ENCODE measurements at places on chromosomes 2 and 18.

GRCh38 chr2:60633615-60634014 lies 80.2 kb upstream of the BCL11A start:
- no peak for DNase-seq

- DNase-seq = no peak
These were observed 57.7 kb downstream of the METTL4 start for GRCh38 chr18:2513616-2514015.

DNA sequence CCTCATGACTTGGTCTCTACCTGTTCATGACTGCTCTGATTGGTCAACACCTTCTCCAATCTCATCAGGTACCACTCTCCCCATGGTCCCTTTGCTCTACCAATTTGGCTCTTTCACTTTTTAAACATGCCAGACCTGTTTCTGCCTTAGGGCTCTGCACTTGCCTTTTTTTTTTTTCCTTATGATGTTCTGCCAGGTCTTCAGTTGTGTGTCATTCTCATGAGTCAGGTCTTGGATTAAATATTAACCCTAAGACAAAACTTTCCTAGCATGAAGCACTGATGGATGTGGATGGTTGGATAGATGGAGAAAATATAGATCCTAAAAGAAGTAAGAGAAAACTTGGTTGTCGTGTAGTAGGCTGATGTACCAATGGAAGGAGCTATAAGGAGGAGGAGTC lies 219.3 kb downstream of the TTC32 start:
- no peak for DNase-seq

DNA sequence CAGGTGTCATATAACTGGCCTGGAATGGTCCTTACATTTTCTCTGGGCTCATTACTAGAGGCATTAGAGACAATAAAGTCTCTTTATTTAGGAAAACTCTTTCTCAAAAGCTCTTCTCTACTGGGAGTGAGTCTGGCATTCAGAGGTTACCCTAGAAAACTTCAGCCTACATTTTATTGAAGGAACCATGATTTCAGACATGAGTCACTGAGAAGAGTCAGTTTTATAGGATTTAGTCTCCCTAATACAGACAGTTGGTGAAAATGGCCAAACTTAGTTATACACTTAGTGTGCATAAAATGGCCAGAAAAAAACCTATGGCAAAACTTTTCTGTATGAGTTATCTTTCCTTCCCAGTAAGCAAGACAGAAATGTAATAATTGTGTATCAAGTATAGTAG lies 689.4 kb downstream of the ZEB2 start:
- DNase-seq = no peak

DNA sequence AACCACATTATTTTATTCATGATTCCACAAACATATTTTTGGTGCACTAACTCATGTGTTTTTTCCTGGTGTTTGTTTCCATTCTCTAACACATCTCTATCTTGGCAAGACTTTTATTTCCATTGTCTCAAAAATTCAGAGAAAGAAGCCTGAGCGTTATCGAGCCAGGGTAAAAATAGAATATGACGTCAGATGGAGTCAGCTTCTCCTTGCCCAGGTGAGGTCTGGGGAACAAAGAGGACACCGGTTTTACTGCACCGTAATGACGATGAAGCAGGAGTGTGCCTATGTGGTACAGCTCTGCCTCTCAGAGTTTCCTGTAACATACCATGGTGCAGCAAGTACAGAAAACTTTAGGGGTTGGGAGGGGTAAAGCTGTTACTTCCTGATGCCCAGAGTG lies 661.6 kb downstream of the PLCL1 start:
- DNase-seq = no peak

All from CD4-positive, alpha-beta T cell treated with Interferon alpha-2 for 1 hour (primary cell).